ENCODE measurements at places on chromosomes 12 and 14.

DNA sequence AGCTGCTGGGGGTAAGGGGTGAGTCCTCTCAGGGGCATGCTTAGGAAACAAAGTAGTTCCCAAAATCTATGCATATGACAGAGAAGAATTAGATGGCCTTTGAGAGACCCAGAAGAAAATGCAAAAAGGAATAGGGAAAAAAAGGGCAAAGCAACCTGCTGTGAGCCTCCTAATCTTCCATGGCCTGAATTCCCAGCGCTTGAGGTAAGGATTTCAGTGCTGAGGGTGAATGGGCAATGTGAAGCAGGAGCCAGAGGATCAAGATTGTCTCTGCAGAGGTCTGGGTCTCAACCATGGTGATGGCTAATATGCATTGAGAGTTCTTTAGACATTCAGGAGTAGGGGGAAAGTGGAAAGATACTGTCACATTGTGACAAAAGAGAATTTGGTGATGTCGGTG is 31.5 kb downstream of the GPR65 start:
- no peak for DNase-seq

DNA sequence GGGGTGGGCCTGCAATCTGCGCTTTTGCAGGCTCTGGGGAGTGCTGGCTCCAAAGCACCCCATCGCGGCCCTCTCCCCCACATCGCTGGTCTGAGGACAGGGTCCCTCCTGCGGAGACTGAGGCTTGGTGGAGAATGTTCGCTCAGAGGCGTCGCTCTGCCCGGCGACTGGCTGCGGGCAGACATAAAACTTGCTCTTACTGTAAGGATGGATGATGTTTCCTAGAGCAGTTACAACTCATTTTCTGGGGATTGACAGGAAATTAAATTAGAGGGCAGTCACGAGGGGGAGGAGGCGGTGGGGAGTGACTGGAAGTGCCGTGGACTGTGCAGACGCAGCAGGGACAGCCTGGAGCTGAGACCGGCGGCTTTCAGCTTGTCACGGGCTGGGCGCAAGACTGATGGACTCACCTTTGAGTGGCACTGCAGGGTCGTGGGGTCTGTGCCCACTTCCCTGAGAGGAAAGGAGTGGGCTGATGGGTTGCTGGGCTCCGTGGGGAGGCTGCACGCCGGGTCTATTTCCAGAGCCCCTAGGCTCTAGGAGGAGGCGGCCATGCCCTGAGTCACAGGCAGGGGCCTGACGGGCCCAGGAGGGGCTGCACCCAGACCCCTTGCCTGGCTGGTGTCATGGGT is 32.8 kb downstream of the NOC4L start:
- no peak for DNase-seq

DNA sequence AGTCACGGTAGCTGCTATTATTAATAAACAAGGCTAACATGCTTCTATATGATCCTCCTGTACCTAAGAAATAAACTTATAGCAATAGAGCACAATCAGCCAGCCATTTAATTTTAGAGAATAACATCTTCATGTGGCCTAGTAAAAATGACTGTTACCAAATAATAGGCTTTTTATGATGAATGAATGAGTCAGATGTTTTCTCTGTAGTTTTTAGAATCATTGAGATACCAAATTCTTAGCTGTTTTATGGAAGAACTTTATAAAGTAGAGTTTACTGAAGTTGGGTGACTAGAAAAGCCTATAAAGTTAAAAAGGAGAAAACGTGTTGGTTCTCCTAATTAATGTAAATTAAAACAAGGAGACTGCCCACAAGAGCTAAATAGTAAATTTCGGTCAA is 40.7 kb downstream of the WNK1 start:
- DNase-seq, result no peak

- no peak for DNase-seq
These were observed 4.0 kb downstream of the CPSF6 start for GRCh38 chr12:69243099-69244084.

DNA sequence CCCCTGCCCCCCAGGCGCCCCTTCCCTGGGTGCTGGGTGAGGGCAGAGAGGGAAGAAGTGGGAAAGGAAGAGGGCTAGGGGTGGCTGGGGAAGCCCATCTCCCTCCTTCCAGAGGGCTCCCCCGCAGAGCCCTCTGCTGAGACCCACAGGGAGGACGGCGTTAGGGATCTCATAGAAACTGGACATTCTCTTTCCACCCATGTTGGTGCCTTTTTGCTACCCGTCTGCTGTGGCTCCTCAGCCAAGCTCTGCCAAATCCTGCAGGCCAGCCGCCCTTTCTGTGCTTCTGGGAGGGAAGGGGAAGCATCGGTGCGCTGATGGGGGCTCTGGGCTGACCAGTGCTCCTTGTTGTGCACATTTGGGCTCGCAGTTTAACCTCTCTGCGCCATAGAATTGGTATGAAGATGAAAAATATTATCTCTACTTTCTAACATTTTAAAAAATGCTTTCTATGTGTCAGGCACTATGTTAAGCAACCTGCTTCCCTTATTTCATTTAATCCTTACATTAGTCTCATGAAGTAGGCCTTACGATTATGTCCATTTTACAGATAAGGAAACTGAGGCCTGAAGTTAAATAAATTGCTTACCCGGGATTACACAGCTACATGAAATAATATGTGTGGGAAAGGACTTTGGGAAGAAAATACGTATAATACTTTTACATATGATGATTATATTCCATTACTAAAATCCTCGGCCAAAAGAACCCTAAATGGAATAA is 981 bp downstream of the SLC48A1 start:
- no peak for DNase-seq

- no peak for DNase-seq
These were observed 11.0 kb downstream of the CBLN3 start for GRCh38 chr14:24418492-24418873.

- DNase-seq, result no peak
These were observed 9.7 kb downstream of the NCOR2 start for GRCh38 chr12:124557518-124558223.

- no peak for DNase-seq
These were observed 3.3 kb downstream of the EEF1AKMT3 start for GRCh38 chr12:57775563-57776246.

DNA sequence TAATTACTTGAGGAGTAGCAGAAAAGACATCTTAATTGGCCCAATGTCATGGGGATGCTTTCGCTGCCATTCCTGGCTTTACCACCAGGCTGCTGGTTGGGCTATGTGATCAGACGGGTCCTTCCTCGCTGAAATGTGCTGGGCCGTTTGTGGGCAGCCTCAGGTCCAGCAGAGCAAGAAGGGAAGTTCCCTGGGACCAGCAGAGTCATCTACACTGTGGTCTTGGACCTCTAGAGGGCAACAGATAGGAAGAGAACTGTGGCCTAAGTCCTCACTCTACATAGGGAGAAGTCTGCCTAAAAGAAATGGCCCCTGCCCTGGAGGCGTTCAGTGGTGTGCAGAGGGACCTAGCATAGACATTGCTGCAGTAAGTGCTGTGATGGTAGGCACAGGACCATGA is 10.9 kb downstream of the EVL start:
- no peak for DNase-seq

- DNase-seq, result no peak
These were observed 43.6 kb upstream of the NID2 start for GRCh38 chr14:52112336-52113018.

DNA sequence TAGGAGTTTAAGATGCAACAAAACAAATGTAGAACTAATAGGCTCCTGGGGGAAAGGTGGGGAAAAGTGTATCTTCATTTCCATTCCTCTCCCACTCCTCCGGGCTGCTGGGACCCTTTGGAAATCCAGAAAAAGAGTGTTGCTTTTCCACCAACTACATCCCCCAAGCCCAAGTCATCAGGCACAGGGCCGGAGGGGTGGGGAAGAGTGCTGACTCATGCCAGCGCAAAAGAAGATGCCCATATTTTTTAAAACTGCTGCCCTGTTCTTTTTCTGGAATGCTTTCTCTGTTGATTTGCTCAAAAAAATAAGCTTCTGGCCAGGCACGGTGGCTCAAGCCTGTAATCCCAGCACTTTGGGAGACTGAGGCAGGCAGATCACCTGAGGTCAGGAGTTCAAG is 70.9 kb downstream of the TBK1 start:
- no peak for DNase-seq

- no peak for DNase-seq
These were observed 37.2 kb upstream of the GPR132 start for GRCh38 chr14:105102361-105102870.

Data from NCI-H748 treated with DMSO at 0.1 percent for 48 hours (cell line).